AG09309 (cell line): ENCODE measurements at places on chromosomes 4 and X.

DNA sequence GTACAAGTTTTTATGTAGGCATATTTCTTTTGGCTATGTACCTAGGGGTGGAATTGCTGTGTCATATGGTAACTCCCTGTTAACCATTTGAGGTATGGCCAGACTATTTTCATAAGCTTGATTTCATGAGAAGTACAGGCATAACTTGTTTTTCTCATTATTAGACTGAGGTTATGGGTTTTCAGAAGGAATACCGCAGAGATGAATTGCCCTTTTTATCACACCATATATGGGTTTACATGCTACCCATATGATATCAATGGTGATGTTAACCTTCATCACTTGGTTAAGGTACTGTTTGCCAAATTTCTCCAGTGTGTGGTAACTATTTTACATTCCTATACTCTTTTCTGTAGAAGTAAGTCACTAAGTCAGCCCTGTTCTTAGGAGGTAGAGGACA lies 23.5 kb downstream of the RAB40A start:
- no peak for DNase-seq

DNA sequence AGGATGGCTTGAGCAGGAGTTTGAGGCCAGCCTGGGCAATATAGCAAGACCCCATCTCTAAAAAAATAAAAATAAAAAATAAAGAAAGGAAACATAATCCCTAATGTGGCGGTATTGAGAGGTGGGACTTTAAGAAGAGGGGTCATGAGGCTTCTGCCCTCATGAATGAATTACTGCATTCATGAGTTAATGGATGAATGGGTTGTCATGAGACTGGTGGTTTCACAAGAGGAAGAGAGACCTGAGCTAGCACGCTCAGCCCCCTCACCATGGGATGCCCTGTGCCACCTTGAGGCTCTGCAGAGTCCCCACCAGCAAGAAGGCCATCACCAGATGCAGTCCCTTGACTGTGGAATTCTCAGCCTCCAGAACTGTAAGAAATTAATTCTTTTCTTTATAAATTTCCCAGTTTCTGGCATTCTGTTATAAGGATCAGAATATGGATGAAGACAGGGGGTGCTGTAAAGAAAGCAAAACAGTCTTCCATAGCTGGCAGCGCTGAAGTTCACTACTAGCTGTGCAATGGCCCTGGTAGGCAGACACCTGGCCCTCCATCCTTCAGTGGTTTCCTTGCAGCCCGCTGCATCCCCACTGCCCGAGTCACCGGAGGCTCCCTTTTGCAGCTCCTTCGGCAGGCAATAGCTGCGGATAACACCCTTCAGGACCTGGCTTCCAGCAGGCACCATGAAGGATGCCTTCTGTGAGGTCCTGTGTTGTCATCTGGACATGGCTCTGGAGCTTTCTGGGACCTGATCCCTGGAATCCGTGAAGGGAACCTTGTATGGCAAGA lies 44.8 kb upstream of the NSG1 start:
- DNase-seq, result no peak

- no peak for DNase-seq
Measured at GRCh38 chr4:184409911-184410692, 64.2 kb downstream of the IRF2 start.

- no peak for DNase-seq
Measured at GRCh38 chrX:46913667-46914066, 1.4 kb downstream of the JADE3 start.

- no peak for DNase-seq
Measured at GRCh38 chrX:19057856-19058255, 64.4 kb downstream of the ADGRG2 start.
